RWPE1 (cell line): ENCODE measurements at places on chromosomes 3 and 15.

DNA sequence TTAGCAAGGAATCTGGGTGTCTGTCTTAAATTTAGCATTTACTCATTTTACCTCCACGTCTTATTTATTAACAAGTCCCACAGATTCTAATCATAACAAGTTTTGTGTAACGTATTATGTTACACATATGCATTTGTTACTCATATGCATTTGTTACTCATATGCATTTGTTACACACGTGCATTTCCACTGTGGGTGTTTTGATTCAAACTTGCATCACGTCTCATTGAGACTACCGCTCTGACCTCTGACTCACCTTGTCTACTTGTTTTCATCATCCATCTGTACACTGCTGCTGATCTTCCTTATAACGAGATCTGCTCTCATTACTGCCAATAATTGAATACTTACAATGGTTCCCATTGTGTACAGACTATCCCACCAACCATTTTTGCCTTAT lies 1141.4 kb downstream of the TBL1XR1 start:
- no peak for DNase-seq

- DNase-seq: no peak
Observed at GRCh38 chr15:60961541-60962485, 267.3 kb downstream of the RORA start.

DNA sequence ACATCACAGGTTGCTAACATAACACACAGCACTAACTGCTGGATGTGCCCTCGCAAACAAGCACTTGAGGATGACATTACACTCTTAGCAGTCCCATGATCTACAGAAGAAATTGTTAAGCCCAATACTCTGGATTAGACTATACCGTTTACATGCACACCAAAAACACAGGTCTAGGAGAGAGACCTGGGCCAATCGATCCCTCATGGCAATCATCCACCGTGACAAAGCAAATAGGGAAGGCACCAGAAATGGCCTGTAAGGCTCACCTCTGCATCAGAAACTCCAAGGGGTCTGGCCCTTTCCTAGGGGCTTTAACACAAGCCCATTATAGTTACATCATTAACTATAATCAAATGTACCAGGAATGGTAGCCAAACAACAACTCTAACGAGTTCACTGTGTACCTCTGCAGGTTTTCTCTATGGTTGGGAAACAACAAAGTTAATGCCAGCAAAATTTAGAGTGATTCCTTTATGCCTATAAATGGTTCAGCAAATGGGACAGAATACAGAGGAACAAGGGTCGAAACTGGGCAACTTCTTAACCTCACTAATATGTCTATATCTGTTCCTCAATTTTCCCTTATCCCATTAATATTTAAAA lies 18.5 kb downstream of the TRANK1 start:
- no peak for DNase-seq

- DNase-seq: no peak
Observed at GRCh38 chr3:10517627-10518026, 12.2 kb upstream of the ATP2B2 start.

DNA sequence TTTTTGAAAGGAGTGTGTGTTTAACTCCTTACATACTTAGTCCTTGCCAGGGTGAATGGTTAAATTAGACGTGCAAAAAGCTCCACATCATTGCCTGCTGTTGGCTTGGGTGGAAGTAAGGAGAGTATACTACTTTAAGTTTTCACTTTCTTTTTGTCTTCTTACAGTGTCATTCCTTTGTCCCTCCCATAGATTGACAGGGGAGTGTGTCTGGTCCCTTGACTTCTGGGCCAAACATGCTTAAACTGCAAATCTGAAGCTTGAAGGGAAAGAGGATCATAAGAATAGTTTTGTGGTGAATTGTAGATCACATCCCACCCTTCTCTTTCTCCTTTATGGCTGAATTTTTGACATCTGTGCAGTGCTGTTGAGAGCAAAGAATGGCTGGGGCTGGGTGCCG lies 355.8 kb upstream of the C2CD4B start:
- no peak for DNase-seq

- no peak for DNase-seq
Observed at GRCh38 chr3:54034971-54035370, 87.4 kb upstream of the CACNA2D3 start.

DNA sequence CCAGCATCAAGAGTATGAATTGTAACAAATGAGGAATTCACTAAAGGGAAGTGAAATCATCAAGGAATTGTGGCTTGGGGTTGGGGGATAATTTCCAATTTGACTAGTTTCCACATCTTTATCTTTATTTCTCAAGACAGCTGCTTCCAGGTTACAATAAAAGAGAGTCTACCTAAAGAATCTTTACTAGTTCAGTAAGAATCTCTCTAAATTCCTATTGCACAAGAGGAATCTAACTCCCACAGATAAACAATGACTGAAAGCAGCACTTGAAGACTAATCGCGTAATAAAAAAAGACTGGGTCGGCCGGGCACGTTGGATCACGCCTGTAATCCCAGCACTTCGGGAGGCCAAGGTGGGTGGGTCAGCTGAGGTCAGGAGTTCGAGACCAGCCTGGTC lies 194.4 kb downstream of the KBTBD8 start:
- DNase-seq: no peak

DNA sequence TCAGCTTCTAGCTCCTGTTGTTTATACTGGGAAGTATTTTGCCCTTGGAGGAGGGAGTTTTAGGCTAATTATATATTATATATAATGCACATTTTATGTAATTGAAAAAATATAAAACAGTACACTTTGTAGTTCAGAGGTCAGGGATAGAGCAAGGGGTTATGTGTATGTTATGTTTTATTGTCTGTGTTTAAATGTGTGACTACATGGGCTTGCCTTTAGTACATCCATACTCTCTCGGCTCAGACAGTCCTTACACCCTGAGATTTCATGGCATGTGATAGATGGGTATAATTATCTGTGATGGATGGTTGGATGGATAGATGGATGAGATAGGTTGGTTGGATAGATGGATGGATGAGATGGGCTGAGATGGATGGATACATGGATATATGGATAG lies 17.4 kb upstream of the ST3GAL6 start:
- no peak for DNase-seq

- DNase-seq: no peak
Observed at GRCh38 chr15:40368719-40369473, 10.9 kb downstream of the DISP2 start.

DNA sequence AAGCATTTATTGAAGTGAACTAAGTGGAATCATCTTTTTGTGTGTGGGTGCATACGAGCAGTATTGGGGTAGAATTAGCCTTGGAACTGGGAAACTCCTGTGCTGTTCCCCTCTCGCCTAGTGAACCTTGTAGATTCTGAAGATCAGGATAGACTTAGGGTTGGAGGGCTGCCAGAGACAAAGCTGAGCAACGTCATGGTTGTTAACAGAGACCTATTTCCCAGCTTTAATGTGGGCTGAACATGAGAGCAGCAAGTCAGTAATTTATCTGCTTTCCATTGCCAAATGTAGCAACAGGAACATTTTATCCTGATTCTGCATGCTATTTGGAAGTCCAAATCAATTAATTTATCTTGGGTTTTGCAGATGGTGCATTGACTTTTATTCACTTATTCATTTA lies 246.6 kb downstream of the IL20RB start:
- no peak for DNase-seq

DNA sequence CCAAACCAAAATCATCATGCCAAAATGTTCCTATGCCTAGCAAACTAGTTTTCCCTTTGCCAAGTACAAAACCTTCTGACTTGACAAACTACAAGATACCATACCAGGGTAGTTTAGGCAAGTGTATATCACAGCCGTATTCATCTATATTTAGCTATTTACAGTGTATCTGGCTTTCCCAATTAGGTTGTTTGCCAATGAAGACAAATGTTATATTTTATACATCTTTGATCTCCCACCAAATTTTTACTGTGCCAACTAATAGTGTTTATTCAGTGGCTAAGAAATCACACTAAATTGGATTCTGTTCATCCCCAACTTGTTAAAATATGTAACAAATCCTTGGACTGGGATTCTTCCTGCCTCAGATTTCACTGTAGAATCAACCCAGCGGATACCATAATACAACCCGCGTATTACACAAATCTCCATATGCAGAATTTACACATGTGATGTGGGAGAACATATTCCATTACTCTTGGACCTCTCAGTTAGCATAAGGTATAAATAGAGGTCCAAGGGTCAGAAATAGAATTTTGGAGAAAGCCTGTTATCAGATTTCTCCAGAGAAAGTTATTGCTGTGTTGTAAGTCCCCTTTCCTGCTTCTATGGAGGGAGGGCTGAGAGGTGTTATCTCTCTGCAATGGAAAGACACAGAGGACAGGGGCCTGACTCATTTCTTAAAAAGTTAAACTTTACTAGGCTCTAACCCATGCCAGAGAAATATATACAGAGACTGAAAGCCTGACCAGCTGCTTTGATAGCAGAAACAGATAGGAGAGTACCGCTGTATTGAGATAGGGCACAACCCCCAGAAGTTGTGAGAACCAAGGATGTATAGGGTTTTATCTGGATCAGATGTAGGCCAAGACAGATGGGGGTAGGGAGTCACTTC lies 467.0 kb downstream of the FGF12 start:
- no peak for DNase-seq

GRCh38 chr3:47404431-47404876 lies 23.6 kb downstream of the PTPN23 start:
- DNase-seq: no peak

GRCh38 chr15:90291679-90292356 lies 26.3 kb downstream of the NGRN start:
- peak; percentile 56 for DNase-seq

- no peak for DNase-seq
Observed at GRCh38 chr15:80437334-80437891, 33.2 kb downstream of the ARNT2 start.

GRCh38 chr3:183339461-183340086 lies 86.5 kb downstream of the B3GNT5 start:
- no peak for DNase-seq

- DNase-seq: no peak
Observed at GRCh38 chr15:51652084-51652668, 29.1 kb upstream of the SCG3 start.

DNA sequence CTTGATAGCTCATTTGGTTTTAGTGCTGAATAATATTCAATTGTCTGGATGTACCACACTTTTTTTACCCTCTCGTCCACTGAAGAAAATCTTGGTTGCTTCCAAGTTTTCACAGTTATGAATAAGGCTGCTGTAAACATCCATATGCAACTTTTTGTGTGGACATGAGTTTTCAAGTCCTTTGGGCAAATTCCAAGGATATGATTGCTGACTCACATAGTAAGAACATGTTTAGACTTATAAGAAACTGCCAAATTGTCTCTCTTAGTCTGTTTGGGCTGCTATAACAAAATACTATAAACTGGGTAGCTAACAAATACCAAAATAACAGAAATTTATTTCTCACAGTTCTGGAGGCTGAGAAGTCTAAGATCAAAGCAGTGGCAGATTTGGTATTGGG lies 59.5 kb upstream of the TNFSF10 start:
- DNase-seq: peak; percentile 45

GRCh38 chr3:194312743-194313281 lies 38.3 kb downstream of the CPN2 start:
- no peak for DNase-seq

- peak; percentile 75 for DNase-seq
Observed at GRCh38 chr3:15300323-15301078, 31.9 kb downstream of the SH3BP5 start.

GRCh38 chr15:76006136-76006778 lies 6.0 kb downstream of the NRG4 start:
- DNase-seq: no peak

GRCh38 chr3:30614943-30615342 lies 8.5 kb downstream of the TGFBR2 start:
- DNase-seq: no peak

DNA sequence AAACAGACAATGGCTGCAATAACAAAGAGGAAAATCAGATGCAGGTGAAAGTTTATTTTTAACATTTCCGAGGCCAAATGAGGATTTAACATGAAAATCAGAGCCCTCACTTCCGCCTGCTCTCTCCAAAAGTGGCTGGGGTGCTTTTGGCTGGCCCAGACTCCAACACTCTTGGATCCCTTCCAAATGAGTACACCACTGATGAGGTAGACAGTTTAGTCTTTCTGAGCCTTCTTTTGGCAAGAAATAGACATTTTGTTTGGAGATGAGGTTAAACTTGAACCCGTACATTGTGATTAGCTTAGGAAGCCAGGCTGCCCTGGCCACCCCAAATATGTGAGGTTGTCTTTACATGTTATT lies 51.0 kb upstream of the TRA2B start:
- DNase-seq: no peak

DNA sequence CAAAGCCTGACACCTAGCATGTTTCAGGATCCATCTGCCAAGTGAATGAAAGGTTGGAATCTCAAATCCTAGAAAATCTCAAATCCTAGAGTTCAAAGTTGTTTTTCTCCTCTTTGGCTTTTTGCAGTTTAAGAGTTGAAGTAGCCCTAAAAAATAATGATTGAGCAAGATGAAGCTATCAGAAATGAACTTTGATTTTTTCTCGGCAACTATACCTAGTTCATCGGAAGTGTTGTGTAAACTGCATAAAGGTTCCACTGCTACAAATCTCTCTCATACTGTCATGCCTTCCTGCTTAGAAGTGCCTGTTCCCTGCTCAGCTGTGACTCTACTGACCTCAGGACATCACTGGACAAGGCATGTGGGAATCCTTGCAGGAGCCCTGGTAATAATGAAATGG lies 35.8 kb upstream of the FOXB1 start:
- no peak for DNase-seq

DNA sequence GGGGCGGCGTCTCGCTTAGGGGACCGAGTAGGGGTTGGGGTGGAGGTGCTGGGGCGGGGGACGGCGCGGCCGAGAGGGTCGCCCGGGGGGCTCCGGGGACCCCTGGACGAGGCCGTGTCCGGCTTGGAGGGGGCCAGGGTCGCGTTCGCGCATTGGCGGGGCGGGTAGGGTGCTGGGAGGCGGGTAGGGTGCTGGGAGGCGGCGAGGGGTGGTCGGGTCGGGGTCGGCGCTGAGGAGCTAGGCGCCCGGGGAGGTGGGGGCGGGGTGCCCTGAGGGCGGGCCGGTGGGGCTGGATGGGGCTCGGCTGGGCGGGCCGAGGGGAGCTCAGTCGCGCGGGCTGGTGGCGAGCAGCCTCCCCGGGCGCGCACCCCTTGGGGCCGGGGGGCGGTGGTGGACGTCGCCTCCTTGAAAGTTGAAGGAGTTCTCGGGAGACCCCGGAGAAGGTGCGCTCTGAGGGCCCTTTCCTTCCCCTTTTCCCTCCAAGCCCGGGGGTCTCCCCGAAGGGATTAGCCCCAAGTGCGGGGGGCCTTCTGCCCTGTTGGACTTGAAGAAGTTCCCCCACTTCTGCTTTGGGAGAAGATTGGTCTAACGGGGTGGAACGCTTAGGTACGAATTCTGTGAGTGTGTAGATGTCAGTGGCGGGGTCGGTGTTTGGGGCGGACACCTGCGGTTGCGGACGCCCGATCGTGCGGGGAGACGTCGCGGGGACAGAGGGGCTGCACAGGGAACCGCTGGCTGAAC lies 543 bp downstream of the MEF2A start:
- peak; percentile 21 for DNase-seq

- no peak for DNase-seq
Observed at GRCh38 chr15:41512940-41513505, 604 bp downstream of the LTK start.

DNA sequence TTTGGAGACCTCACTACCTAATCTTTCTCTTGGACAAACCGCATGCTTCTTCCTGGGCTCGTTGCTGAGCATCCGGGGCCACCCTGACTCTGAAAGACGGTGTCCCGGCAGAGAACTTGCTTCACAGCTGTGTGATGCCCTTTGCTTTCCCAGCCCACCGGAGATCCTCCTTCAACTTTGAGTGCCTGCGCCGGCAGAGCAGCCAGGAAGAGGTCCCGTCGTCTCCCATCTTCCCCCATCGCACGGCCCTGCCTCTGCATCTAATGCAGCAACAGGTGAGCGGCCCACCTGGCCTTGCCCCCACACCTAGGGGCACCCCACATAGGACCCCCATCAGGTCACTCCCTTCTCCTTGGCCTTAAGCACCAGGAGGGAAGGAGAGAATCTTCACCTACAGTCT lies 37.7 kb downstream of the CHDH start:
- DNase-seq: no peak
